ENCODE measurements at places on chromosomes 13 and 19.

GRCh38 chr13:39864221-39864620 is 208.8 kb downstream of the COG6 start:
- DNase-seq = no peak

DNA sequence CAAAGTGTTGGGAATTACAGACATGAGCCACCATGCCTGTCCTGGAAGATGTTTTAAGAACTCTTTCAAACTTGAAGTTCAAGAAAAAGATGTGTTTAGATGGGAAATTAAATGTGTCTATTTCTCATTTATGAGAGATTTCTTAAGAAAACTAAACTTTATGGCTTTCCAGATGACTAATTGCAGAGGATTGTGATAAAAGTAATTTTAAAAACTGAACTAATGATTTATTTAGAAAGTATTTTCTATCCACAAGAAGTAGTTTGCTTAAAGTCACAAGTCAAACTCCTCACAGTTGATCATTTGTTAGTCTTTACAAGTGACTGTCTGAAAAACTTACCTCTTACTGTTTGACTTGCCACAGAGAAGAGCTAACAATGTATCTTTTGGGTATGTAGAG is 89.6 kb upstream of the SPRY2 start:
- no peak for DNase-seq

DNA sequence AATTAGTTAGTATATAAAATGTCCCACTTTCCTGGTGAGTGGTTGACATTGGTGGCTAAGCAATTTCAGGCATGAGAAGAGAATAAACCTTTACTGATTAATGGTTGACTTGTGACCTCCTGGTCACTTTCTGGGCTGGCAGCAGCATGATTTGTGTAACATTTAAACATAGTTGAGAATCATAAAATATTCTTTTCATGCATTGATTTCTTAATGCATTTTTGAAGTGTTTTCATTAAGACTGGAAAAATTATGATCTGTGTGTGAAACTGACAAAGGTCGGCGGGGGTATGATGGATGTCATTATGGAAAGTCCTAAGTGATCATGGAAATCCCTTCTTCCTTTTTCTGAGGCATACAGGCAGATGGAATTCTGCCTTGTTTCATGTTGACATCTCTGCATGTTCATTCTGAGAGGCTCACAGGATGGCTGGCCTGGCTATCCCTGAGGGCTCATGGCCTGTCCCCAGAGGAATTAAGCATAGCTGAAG is 98.7 kb upstream of the RNF113B start:
- no peak for DNase-seq

GRCh38 chr19:57466489-57466888 is 9.5 kb upstream of the VN1R1 start:
- no peak for DNase-seq

DNA sequence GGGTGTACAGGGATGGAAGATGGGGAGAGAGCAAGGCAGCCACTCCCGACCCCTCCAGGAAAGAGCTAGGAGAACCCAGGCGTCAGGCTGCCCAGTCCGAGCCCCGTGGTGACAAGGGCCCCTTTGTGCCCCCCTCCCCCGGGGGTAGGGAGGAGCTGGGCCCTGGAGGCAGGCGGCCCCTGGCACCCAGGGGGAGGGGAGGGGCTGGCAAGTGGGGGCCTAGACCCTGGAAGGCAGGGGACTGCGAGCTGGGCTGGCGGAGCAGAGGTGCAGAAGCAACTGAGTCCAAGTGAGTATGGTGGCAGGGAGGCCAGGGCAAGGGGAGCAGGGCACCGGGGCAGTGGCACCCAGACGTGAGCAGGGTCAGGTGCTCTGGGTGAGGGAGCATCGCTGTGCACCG is at the start of gene MAG:
MAG (plus strand) TSS at position 246 of the 400 bp plus-strand sequence. CDS start 3,248 bp downstream, outside the sequence.
- DNase-seq = no peak

DNA sequence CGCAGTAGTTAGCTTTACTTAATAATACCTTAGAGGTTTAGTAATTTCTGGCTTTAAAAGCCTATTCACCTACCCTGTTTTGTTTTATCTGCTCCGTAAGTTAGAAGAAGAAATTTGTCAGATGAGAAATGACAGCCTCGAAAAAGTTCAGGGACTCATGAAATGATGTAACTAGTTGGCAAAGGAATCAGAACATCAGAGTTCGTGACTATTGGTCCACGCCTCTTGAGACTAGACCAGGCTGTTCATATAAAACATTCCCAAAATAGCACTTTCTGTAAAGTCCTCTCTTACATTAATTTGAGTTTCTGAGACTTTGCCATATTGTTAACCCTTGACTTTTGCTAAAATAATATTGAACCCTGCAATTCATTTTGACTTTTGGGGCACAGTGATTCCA is 92.0 kb downstream of the HS6ST3 start:
- no peak for DNase-seq

DNA sequence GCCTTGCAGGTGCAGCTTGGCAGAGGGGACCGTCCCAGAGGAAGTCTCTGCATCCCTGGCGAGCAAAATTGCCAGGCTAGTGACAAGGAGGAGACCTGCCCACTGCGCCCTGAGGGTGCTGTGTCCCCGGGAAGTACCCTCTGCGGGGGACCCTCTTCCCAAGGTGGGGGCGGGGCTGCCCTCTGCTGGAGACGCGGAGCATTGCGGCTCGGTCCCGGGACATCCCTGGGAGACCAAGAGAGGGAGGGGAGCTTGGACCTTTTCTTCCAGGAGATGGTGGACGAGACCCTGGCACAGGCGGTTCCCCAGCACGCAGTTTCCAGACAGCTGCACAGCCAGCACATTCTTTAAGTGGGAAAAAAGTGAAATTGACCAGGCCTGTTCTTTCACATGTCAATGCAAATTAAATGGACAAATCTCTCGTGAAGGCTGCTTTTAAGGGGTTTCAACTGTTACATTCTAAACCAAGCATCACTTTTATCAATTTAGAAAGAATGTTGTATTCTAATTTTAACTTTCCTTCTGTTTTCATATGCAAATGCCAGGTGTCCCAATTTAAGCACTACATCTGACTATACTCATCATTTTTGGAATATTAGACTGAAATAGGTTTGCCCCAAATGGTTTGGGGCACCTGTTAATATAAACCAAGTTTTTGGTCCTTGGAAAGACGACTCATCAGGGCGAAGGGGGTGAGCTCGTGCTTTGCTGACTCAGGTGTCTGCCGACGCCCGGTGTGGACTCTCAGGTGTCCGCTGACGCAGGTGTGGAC is 60.7 kb downstream of the MCF2L start:
- DNase-seq = peak; percentile 22

GRCh38 chr13:53439439-53440225 is 411.0 kb downstream of the OLFM4 start:
- DNase-seq = no peak

DNA sequence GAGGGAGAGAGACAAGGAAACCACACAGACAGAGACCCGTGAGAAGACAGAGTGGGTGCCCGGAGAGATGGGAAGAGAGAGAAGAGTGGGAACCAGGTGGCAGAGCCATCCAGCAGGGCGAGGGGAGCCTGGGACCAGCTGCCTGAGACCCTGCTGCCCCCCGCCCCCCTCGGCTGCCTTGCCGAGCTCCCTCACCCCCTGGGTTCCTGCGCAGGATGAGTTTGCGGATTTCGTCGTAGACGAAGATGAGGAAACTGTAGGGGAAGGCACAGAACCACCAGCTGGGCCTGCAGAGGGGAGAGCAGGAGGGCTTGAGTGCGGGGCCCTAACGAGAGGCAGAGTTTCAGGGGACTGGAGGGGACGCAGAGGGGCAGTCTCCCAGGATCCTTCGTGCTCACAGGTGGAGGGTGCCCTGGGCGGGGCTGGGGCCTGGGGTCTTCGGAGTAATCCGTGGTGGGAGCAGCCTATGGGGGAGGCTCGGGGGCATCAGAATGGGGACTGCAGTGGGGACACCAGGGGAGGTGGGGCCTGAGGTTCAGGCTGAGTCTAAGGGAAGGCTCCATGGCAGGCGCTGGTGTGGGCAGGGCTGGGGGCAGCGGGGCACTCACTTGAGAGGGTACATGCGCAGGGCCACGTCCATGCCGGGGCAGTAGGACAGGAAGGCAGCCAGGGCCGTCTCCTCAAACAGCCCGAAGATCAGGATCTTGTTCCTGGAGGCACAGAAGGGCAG is 8.1 kb upstream of the RABAC1 start:
- no peak for DNase-seq

DNA sequence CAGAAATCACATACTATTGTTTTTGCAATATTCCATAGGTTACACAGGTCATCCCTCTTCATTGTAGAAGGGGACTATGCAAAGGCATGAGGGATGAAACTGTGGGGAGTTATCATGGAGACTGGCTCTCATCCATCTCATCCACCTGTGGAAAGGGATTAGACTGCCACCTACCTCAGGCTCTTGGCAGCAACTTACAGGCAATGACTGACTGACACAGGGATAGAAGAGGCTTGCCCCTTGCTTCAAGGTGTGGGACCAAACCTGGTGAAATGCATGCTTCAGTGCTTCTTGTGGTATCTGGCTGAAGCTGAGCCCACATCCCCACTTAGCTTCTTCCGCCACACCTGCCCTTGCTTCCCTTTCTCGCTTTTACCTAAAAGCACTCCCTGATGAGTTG is 341.3 kb downstream of the GPC5 start:
- DNase-seq = no peak

- DNase-seq = peak; percentile 42
These were observed 9.7 kb downstream of the IGSF23 start for GRCh38 chr19:44623080-44623479.

GRCh38 chr13:29892151-29892550 is 41.7 kb upstream of the UBL3 start:
- no peak for DNase-seq

DNA sequence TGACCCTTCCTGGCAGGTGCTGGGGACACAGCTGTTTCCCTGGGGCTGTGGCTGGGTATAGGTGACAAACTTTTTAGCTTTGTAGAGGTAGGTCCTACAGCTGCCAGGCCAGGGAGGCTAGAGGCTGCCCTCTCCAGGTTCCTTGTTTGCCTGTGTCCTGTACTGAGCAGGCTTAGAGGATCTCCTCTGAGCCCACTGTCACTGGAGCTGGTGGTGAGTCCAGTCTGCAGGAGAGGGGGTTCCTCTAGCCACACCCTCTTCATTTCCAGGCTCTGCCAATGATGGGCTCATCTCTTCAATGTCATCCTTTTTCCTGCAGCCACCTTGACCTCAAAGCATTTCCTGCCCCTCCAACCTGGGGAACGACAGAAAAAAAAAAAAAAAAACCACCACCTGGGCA is 12.6 kb upstream of the RAB11B start:
- no peak for DNase-seq

GRCh38 chr13:84569366-84569765 is 687.1 kb upstream of the SLITRK1 start:
- no peak for DNase-seq

DNA sequence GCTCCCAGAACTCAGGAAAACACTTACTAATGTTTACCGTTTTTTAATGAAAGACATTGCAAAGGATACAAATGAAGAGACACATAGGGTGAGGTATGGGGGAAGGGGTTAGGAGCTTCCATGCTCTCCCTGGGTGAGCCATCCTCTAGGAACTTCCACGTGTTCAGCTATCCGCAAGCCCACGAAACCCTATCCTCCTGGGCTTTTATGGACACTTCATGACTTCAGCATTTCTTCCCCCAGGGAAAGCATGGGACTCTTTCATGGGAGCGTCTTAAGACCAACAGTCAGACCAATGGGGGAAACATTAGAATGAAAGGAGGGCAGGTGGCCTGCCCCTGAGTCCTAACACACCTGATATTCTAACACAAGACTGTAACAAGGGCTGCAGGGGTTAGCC is 6.6 kb upstream of the ESD start:
- no peak for DNase-seq

DNA sequence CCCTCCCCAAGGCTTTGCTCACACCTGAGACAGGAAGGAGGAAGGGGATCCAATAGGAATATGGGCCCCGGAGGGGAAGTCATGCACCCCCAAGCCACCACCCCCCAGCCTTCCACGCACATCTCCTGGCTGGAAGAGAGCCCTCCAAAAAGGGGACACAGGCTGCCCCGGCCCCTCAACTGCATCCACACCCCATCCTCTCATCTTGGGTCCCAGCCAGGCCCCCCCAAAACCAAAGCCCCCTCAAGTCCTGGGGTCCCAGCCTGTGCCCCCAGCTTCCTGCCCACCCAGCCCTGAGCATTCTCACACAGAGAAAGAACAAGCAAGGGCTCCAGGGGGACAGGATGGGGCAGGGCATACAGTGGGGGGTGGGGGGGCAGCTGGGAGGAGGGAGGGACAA is 12.1 kb downstream of the SMIM24 start:
- no peak for DNase-seq

DNA sequence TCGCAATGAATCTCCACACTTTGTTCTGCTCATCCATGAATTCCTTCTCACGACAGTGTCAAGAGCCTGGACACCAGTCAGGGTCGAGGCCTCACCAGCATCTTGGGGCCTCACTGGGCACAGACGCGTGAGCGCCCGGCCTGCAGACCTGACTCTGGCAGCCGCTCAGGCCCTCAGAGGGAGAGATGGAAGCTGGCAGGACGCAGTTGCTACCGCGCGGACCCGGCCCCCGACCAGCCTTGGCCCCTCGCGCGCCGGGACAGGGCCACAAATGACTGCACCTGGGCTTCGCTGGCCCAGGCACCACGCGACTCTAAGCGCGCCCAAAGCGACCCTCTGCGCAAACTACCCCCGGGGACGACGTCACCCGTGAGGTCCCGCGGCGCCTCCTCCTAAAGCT is 937 bp upstream of the USP29 start:
- no peak for DNase-seq

DNA sequence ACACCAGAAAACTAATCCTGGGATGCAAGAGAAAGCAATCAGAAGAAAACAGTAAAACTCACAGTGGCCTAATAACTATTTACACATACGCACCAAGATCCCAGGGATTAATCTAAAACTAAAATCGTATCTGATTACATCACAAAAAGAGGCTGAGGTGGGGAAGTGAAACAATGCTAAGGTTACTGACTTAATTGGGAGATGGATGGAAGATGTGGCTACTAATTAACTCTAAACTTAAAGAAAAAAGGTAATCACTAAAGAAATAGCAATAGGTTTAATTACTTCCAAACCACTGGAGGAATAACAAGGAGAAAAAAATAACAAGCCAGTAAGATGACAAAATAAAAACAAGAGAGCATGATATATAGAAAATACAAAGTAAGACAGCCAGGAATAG is 50.4 kb downstream of the NUFIP1 start:
- no peak for DNase-seq

DNA sequence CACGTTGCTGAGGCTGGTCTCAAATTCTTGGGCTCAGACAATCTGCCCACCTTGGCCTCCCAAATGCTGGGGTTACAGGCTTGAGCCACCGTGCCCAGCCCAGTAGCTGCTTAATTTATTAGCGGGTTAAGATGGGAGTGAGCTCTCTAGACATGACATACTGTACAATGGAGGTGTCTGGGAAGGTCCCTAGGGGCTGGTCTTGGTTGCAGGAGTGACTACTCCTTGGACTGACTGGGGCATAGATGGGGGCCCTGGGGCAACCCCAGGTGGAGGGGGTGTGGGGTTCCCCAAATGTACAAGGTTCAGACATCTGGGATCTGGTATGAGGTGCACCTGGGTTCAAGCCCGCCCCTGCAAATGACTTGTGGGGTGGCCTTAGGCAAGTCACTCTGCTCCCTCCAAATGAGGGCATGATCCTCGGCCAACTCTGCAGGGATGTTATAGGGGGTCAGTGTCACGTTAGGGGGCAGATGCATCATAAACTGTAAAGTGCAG is 12.8 kb downstream of the CIB3 start:
- DNase-seq = no peak

- DNase-seq = no peak
These were observed 91.3 kb downstream of the KCNRG start for GRCh38 chr13:50106559-50106958.
